ENCODE measurements at places on chromosomes 11 and 22.

DNA sequence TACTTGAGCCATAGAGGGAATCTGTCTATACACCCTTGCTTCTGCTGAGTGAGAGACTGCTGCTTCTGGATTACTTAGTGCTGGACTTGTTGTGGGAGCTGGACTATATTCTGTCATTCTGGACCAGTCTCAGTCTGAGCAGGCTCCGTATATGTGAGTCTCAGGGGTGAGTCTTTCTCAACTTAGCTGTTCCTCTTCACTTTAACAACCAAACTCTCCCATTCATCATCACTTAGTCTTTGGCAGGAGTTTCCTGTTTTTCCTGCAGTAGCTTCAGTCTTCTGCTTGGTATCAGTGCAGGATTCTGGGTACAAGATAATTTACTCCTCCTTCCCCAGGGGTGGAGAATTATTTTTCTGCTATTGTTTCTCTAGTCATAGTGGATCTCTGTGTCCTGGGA lies 779.5 kb downstream of the METTL15 start:
- no peak for DNase-seq

GRCh38 chr11:32894149-32894827 lies 1.7 kb downstream of the QSER1 start:
- DNase-seq, result peak; percentile 81

DNA sequence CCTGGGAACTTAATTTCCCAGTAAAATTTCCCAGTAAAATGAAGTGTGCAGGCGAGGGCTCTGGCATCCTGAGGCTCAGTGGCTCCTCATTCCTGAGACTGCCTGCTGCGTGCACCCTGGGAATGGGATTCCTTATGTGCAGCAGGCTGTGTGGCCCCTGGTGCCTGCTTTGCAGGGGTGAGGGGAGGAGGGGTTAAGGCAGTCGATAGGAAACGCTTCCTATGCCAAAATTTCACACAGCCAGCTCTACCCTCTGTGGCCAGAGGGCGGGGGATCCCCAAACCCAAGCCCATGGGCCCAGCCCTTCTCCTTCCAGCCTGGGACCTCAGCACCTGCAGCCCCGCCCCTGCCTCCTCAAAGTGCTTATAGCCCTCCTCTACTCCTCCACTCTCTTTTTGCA lies 12.1 kb upstream of the BAIAP2L2 start:
- no peak for DNase-seq

DNA sequence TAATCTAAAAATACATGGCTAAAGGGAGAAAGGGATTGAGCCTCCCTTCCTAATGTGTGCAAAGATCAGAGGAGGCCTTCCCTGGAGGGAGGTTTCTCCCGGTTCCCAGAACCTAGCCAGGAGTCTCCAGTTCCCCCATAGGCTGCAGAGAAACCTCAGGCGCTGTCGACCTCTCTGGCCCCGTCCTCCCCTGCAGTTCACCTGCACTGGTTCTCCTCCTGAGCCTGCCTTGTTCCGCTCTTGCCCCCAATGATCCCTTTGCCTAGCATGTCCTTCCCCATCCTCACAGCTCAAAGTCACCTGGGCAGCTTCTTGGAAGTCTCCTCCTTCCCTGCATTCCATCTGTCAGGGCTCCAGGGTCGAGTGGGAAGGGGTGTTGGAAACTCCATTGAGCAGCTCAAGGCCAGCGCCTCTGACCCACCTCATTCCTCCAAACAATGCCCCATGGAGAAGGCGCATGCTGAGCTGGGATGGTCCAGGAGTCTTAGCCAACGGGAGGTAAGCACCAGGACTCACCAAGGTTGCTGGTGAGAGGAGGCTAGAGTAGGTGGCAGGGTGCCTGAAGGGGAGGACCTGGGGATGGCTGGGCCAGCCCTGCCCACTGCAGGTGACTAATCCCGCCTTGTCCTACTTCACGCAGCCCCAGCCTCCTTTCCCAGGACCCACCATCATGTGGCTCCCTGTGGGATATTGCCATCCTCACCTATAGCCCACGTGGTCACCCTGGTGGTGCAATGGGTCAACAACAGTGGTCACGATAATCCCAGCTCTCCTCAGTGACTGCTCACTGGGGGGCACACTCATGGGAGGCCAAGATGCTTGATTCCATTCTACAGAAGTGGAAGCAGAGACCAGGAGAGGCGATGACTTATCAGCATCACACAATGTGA lies 15.4 kb downstream of the RSPH14 start:
- no peak for DNase-seq

GRCh38 chr11:83862691-83863090 lies 576.5 kb upstream of the CCDC90B start:
- no peak for DNase-seq

DNA sequence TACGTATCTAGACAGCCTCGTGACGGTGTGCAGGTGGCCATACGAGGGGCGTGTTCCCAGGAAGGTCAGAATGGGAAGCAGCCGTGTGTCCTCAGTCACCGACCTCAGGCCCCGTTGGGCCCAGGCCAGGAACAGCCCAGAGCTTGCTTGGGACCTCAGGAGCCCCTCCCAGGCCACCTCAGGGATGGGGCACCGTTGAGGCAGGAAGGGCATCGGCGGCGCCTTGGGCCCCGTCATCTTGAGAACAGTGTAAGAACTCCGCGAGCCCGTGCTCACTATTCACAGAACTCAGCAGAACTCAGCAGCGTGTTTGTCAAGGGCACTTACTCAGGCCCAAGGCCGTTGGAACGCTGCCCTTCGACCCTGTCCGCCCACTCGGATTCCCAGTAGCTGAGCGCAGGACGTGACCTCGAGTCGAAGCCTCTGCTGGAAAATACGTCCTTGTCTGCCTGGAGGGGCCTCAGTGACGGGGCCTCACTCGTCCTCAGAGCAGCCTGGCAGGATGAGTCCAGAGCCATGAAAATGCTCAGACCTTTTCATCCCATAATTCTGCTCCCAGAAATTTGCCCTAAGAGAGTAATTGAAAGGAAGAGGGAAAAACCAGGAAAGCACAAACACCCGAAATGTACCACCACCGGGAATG lies 1134.8 kb downstream of the BRD1 start:
- DNase-seq, result no peak

DNA sequence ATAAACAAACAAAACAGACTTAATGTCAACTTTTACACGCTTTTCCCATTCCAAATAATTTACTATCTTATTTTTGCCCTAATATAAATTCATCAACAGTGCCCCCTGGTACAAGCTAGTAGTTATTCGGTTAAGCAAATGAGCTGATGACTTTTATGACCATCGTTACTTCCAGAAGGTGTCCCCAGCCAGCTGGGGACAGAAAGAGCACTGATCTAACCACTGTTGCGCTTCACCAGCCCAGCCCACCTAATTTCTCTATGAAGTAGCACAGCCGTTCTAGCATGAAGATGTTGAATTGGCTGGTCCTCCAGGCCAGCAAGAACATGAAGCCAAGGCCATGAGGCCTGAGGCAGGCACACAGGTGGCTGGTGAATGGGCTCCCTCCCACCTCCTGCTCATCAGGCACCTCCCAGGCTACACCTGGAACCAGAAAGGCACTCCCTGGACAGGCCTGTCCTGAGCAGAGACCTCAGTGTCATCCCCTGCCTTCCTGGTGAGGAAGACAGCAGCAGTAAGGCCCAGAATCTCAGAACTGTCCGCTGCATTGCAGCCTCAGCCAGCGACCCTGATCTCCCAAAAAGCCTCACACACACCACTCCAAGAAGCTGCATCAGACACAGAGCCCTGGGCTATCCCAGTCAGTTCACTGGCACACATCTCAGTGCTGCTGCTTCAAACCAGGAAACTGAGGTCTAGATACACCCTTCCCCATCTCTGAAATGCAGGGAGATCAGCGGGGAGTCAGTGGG lies 12.9 kb downstream of the GNB1L start:
- no peak for DNase-seq

- DNase-seq, result no peak
Observed at GRCh38 chr11:8757047-8757446, 74.5 kb downstream of the RPL27A start.
